ENCODE measurements at places on chromosomes 2 and 18.

DNA sequence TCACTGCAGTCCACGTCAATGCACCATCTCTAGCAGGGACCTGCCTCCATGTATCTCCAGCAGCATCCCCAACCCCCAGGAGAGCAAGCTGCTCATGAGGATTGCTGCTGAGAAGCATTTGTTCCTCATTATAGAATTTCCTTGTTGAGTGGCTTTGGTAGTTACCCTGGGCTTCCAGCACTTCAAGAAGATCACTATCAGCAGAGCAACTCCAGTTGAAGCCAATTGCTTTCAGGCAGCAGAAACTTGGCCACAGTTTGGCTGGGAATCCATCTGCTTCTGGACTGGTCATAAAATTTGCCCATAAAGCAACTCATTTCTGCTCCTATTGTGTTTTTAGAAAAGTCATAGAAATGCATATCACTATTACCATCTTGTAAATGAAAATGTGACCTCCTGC lies 17.4 kb downstream of the TRPM8 start:
- no peaks in the 10 kb centered on the region for H3K27me3 ChIP-seq
- H3K4me1 ChIP-seq, result no peaks in the 10 kb centered on the region
- no peaks in the 10 kb centered on the region for H3K36me3 ChIP-seq
- no peak overlapping the region for H3K27ac ChIP-seq
- H3K4me3 ChIP-seq, result no peak overlapping the region

- no peak for DNase-seq
- no peak overlapping the region for H3K4me3 ChIP-seq
- no peak overlapping the region for H3K27ac ChIP-seq
- peaks cover 12% of the 10 kb centered on the region for H3K27me3 ChIP-seq
- H3K36me3 ChIP-seq, result no peaks in the 10 kb centered on the region
Measured at GRCh38 chr2:150484461-150485021, 2.9 kb downstream of the RND3 start.

DNA sequence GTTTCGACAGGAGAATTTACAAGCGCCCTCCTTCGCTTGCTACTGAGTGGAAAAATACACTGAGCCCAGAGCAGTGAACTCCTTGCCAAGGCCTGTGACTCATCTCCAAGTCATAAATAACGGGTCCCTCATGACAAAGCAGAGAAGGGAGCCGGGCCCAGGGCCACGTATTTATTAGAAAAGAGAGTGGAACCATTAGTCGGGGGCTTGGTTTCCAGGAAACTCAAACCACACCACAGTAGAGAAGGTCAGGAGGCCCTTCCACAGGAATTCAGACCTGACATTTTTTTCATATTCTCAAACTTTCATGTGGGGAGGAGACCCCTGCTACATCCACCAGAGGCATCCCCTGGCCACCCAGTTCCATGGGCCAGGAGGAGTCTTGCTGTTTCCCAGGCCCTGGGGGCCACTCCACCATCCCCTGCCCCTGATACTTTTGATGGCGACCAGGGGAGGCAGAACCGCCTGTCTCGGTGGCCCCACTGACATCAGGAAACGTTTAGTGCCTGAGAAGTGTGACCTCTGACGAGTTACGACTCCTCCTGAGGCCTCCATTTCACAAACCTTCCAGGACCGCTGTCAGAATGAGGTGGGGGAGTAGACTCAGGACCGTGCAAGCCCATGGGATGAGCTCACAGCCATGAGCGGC lies 289.7 kb downstream of the DYSF start:
- no peaks in the 10 kb centered on the region for H3K4me1 ChIP-seq
- no peaks in the 10 kb centered on the region for H3K27me3 ChIP-seq

GRCh38 chr2:152161598-152161997 lies 14.0 kb downstream of the STAM2 start:
- peaks cover 12% of the 10 kb centered on the region for H3K4me1 ChIP-seq
- H3K27ac ChIP-seq, result no peak overlapping the region
- no peaks in the 10 kb centered on the region for H3K36me3 ChIP-seq
- no peak overlapping the region for H3K4me3 ChIP-seq
- H3K27me3 ChIP-seq, result no peaks in the 10 kb centered on the region

- H3K4me3 ChIP-seq, result no peak overlapping the region
- H3K27ac ChIP-seq, result no peak overlapping the region
- no peaks in the 10 kb centered on the region for H3K27me3 ChIP-seq
- H3K36me3 ChIP-seq, result no peaks in the 10 kb centered on the region
Measured at GRCh38 chr2:100935372-100935752, 66.7 kb upstream of the RPL31 start.

- no peaks in the 10 kb centered on the region for H3K27me3 ChIP-seq
- H3K36me3 ChIP-seq, result no peaks in the 10 kb centered on the region
- no peak overlapping the region for H3K27ac ChIP-seq
- no peak for DNase-seq
Measured at GRCh38 chr2:10305254-10305635, 2.5 kb downstream of the HPCAL1 start.

DNA sequence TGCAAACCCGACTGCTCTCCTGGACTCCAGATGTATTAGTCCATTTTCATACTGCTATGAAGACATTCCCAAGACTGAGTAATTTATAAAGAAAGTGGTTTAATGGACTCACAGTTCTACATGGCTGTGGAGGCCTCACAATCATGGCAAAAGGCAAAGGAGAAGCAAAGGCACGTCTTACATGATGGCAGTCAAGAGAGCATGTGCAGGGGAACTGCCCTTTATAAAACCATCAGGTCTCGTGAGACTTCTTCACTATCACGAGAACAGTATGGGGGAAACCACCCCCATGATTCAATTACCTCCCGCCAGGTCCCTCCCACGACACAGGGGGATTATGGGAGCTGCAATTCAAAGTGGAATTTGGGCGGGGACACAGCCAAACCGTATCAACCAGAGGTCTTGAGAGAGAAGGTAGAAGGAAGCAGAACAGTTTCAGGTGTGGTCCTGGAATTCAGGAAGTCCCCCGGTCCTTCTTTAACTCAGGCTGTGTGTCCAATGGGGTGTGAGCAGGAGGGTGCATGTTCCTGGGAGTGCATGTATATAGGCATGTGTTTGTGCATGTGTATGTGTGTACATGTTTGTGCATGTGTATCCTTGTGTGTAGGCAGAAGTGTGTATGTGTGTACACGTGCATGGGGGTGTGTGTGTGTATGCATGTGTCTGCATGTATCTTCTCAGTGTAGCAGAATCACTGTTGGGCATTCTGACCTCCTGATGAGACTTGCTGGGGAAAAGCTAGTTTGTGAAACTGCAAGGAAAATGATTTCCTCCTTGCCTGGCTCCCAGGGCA lies 46.2 kb downstream of the GREB1 start:
- H3K27me3 ChIP-seq, result no peaks in the 10 kb centered on the region
- no peaks in the 10 kb centered on the region for H3K36me3 ChIP-seq
- no peak overlapping the region for H3K4me3 ChIP-seq
- H3K4me1 ChIP-seq, result no peaks in the 10 kb centered on the region

GRCh38 chr2:74414881-74415761 lies 6.3 kb downstream of the C2orf81 start:
- H3K27me3 ChIP-seq, result no peaks in the 10 kb centered on the region
- no peak overlapping the region for H3K27ac ChIP-seq
- peak overlapping the region; percentile 46 for H3K4me3 ChIP-seq
- no peaks in the 10 kb centered on the region for H3K36me3 ChIP-seq

- no peak for DNase-seq
- no peaks in the 10 kb centered on the region for H3K4me1 ChIP-seq
- H3K4me3 ChIP-seq, result no peak overlapping the region
- no peaks in the 10 kb centered on the region for H3K36me3 ChIP-seq
Measured at GRCh38 chr2:225493420-225494099, 94.0 kb downstream of the NYAP2 start.

GRCh38 chr2:9703085-9703678 lies 72.4 kb upstream of the YWHAQ start:
- H3K4me3 ChIP-seq, result no peak overlapping the region
- DNase-seq, result no peak
- no peaks in the 10 kb centered on the region for H3K27me3 ChIP-seq
- H3K4me1 ChIP-seq, result peaks cover 5% of the 10 kb centered on the region
- no peak overlapping the region for H3K27ac ChIP-seq
- H3K36me3 ChIP-seq, result no peaks in the 10 kb centered on the region

DNA sequence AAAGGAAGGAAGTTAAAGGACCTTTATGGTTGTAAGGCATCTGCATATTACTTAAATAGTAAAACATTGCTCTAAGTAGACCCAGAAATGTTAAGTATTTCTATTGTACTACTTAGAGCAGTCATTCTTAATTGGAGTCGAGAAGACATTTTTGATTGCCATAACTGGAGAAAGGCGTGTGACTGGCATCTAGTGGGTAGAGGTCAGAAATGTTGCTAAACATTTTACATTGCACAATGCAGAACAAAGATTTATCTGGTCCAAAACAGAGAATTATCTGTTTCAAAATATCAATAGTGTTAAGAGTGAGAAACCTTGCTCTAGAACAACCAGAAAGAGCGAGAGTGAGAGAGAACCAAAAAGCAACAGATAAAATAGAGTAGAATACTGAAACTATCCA lies 23.3 kb upstream of the ROCK1 start:
- no peaks in the 10 kb centered on the region for H3K4me1 ChIP-seq
- no peak for DNase-seq
- H3K36me3 ChIP-seq, result no peaks in the 10 kb centered on the region
- H3K27ac ChIP-seq, result no peak overlapping the region
- no peak overlapping the region for H3K4me3 ChIP-seq

GRCh38 chr2:148528356-148529064 lies 116.0 kb upstream of the EPC2 start:
- no peak overlapping the region for H3K27ac ChIP-seq
- no peak for DNase-seq
- no peaks in the 10 kb centered on the region for H3K36me3 ChIP-seq

DNA sequence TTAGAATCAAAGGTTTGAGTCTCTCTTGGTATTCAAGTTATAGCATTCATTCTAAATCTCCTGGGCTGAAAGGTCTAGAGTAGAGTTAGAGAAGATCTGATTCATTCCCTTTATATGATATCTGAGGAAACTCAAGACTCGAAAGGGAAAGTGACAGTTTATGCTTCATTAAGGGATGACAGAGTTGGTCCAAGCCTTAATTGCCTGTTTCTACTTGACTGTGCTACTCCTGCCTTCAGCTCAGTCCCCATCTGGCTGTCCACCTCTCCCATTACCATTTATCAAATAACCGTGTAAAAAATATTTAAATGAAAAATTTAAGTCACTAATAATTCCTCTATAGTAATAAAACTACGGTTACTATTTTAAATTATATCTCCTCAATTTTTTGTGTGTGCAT lies 537.1 kb upstream of the MEX3C start:
- no peaks in the 10 kb centered on the region for H3K27me3 ChIP-seq
- no peaks in the 10 kb centered on the region for H3K36me3 ChIP-seq
- no peak overlapping the region for H3K27ac ChIP-seq
- peaks cover 9% of the 10 kb centered on the region for H3K4me1 ChIP-seq
- no peak for DNase-seq

DNA sequence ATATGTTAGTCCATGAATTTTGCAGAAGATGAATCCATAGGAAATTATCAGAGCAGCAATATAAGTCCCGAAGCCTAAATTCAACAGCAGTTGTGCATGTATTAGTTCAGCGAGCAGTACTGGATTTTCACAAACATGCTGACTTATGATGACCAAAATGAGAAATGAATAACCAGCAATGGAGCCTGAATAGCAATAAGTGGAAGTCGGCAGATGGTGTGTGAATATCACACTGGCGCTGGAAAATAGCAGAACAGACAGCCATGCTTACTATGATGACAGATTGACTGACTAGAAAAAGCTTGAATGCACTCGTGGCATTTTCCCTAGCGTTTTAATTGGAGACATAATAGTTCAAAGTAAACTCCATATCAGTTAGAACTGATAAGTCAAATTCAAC lies 1114.5 kb downstream of the DSC3 start:
- no peaks in the 10 kb centered on the region for H3K4me1 ChIP-seq
- no peak overlapping the region for H3K27ac ChIP-seq
- H3K4me3 ChIP-seq, result no peak overlapping the region
- no peaks in the 10 kb centered on the region for H3K27me3 ChIP-seq
- no peaks in the 10 kb centered on the region for H3K36me3 ChIP-seq

GRCh38 chr2:148928395-148928794 lies 53.4 kb downstream of the KIF5C start:
- DNase-seq, result no peak
- H3K4me3 ChIP-seq, result no peak overlapping the region
- no peaks in the 10 kb centered on the region for H3K36me3 ChIP-seq
- H3K27me3 ChIP-seq, result no peaks in the 10 kb centered on the region

- H3K4me3 ChIP-seq, result no peak overlapping the region
- no peak for DNase-seq
- H3K4me1 ChIP-seq, result no peaks in the 10 kb centered on the region
- H3K36me3 ChIP-seq, result no peaks in the 10 kb centered on the region
Measured at GRCh38 chr2:152523091-152523490, 188.1 kb downstream of the FMNL2 start.

- H3K27ac ChIP-seq, result no peak overlapping the region
- H3K27me3 ChIP-seq, result no peaks in the 10 kb centered on the region
- no peaks in the 10 kb centered on the region for H3K4me1 ChIP-seq
- DNase-seq, result no peak
Measured at GRCh38 chr2:66661253-66662173, 226.6 kb downstream of the MEIS1 start.

GRCh38 chr2:151357359-151357758 lies at the start of gene TNFAIP6:
TNFAIP6 (plus strand) TSS chr2:151357592; CDS start chr2:151357667, 75 bp downstream.
- no peak within 1 kb of the TSS for H3K27ac ChIP-seq
- H3K27me3 ChIP-seq, result no peaks in the 10 kb centered on the region
- H3K36me3 ChIP-seq, result no peaks in the 10 kb centered on the region

GRCh38 chr2:28276076-28276618 lies 116.5 kb upstream of the FOSL2 start:
- H3K27me3 ChIP-seq, result no peaks in the 10 kb centered on the region
- peaks cover 22% of the 10 kb centered on the region for H3K4me1 ChIP-seq
- no peak overlapping the region for H3K4me3 ChIP-seq
- DNase-seq, result peak; percentile 44
- H3K36me3 ChIP-seq, result no peaks in the 10 kb centered on the region
- no peak overlapping the region for H3K27ac ChIP-seq

DNA sequence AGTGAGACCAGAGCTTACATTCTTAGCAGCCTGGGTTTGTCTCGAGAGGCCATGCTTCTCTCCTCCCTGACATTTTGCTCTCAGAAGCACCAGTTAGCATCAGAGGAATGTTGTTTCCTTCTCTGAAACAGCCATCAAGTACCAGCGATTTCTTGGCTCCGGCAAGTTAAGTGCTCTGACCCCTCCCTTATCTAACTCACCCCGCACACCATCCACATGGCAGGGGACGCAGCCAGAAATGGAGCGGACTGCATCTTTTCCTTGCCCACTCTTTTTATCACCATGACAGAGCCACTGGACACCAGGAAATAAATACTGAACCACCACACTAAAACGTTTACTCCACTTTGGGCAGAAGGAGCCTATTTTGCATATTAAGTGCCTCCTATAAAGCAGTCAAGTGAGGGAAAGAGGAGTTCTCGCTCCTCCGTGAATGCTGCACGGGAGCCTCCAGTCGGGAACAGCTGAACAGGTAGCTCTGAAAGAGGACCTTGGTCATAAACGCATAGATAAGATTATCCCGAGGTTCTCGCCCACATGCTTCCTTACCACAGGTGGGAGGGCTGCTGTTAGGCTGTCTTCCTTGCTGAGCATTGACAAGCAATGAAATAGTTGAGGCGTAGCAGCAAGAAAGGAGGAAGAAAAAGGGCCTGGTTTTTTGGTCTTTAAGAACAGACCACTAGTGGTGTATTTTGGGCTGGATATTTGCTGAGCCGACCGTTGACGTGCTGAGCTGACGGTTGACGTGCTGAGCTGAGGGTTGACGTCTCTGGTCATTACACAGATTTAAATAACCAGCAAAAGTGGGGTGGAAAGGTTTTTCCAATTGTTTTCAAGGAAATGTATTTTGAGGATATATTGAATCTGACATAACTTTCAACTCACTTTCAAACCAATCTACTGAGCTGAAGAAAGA lies 71.4 kb upstream of the ITGB6 start:
- H3K36me3 ChIP-seq, result no peaks in the 10 kb centered on the region
- no peak overlapping the region for H3K27ac ChIP-seq
- peaks cover 5% of the 10 kb centered on the region for H3K27me3 ChIP-seq
- no peak for DNase-seq

GRCh38 chr2:149861034-149861433 lies 273.5 kb upstream of the MMADHC start:
- no peaks in the 10 kb centered on the region for H3K36me3 ChIP-seq
- no peaks in the 10 kb centered on the region for H3K4me1 ChIP-seq

Measured in GM12878 (cell line).